ENCODE measurements at places on chromosomes 2 and 18. TPM values are rescaled to one million over a fixed set of nuclear protein-coding genes. Genes with fewer than 3 reads are reported as not detected.
A peak's percentile ranks its signal among the peaks of the same experiment; 100 is the strongest.

DNA sequence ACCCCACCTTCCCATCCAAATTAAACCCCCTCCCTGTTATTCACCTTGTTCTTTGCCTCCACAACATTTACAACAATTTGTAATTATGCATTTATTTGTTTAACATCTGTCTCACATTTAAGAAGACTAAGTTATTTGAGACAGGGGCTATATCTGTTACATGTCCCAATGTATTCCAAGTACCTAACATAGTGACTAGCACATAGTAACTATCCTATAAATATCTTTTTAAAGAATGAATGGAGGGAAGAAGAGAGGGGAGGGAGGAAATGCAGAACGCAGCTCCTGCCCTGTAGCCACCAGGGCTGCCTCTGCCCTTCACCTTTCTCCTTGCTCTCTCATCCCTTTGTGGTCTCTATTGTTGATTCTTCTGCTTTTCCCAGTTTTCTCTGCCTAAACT, 40.6 kb downstream of the HDHD2 start:
- no peak for DNase-seq
- no peak overlapping the region for H3K4me3 ChIP-seq
- H3K27ac ChIP-seq: no peak overlapping the region
- H3K4me1 ChIP-seq: no peaks in the 10 kb centered on the region
- peaks cover 21% of the 10 kb centered on the region for H3K36me3 ChIP-seq

DNA sequence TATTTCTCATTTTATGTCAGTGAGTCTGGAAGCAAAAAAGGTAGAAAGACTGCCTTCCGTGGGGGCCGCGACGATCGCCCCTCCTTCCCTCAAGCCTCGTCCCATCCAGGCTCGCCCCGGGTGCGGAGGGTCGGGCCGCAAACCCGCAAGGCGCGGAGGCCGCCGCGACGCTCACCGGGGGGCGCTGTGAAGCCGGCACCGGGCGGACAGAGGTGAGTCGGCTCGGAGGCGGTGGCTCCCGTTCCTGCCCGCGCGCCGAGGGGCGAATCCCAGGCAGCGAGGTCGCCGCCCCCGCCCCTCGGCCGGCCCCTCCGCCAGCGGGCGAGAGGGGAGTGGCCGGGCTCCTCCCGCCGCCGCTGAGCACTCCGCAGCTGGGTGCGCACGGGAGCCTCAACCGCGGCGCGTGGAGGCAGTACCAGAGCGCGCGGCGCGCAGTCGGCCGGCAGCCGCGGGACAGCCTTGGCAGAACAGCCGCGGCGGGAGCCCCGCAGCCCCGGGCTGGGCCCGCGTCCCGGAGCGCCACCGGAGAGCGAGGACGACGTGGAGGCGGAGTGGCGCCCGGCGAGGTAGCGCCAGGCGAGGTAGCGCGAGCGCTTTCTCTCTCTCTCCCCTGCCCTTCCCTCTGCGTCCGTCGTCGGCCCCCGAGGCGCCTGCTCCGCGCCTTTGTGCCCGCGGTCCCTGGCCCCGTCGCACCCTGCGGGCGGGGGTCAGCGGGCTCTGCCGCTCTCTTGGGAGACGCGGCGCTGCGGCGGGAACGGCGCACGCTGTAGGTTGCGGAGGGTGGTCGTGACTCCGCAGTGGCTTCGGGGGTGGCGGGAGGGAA, at the start of gene MYO1B:
Gene MYO1B (plus strand): TSS at position 359 of the 823 bp plus-strand sequence. CDS start 31,492 bp downstream, outside the sequence.
- peak within 1 kb of the TSS; percentile 70 for H3K4me3 ChIP-seq
- peaks cover 2% of the 10 kb centered on the region for H3K36me3 ChIP-seq
- H3K27ac ChIP-seq: no peak within 1 kb of the TSS
- peaks cover 5% of the 10 kb centered on the region for H3K4me1 ChIP-seq
- DNase-seq: peak; percentile 29

- H3K27me3 ChIP-seq: no peaks in the 10 kb centered on the region
- no peaks in the 10 kb centered on the region for H3K36me3 ChIP-seq
- no peak overlapping the region for H3K4me3 ChIP-seq
- DNase-seq: no peak
Observed at GRCh38 chr2:6054161-6054671, 362.0 kb downstream of the SOX11 start.

GRCh38 chr2:24050041-24050979, 769 bp downstream of the FKBP1B start:
- no peak overlapping the region for H3K27ac ChIP-seq
- DNase-seq: peak; percentile 17
- H3K4me3 ChIP-seq: peak overlapping the region; percentile 73
- H3K36me3 ChIP-seq: peaks cover 2% of the 10 kb centered on the region

DNA sequence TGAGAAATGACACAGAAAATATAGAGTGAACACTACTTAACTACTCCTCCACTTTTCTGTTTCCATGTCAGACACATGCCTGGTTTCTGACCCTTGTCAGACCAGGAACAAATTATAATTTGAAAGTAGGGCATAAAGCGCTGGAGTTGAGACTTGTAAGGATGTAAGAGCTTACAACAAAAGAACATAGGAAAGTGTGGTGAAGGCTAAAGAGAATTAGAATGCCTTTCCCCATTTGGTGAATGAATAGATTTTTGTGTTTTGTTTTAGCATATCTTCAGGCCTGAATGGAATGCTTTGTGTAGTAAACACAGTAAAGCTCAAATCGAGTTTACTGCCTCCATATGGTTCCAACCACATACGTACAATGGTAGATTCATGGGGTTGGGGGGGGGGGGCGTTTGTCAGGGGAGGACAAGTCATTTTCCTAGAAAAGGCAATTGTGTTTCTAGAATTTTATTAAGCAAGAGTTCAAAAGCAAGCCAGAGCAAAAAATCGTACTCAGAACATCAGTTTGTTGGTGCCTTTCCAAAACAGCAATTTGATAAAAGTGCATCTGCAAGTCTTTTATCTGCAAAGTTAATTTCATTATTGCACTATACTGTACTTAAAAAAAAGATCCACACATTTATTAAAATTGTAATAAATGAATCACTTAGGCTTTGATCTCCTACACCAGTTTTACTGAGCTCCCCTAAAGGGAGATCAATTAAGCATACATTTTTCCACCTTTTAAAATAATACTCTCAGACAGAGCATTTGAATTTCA, 30.9 kb downstream of the NRXN1 start:
- DNase-seq: no peak
- no peaks in the 10 kb centered on the region for H3K4me1 ChIP-seq
- H3K36me3 ChIP-seq: no peaks in the 10 kb centered on the region
- no peak overlapping the region for H3K4me3 ChIP-seq
- no peak overlapping the region for H3K27ac ChIP-seq
- no peaks in the 10 kb centered on the region for H3K27me3 ChIP-seq

DNA sequence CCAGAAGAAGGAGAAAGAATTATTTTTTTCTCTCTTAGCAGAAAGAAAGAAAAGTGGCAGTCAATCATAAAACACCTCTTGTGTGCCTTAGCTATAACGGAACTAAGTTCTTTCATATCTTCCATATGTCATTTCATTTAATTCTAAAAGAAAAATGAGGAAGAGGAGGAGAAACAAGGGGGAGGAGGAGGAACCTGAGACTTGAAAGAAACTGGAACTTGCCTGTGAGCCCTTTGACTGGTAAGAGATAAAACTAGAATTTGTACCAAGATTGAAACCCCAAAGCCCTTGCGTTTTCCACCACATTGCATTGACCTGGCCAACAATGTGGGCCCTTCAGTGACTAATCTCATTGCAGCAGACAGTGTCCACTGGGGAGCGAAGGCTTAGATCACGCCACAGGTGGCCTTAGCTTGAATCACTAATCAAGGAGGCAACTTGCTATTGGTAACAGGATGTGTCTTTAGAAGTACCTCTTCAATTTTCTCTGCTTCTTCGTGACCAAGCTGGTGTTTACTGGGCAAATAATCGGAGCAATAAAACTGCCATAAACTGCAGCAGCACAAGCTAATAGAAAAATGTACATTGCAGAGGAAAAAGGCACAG, 307.9 kb downstream of the CLIP4 start:
- H3K4me3 ChIP-seq: no peak overlapping the region
- no peaks in the 10 kb centered on the region for H3K36me3 ChIP-seq
- no peak for DNase-seq
- no peak overlapping the region for H3K27ac ChIP-seq

DNA sequence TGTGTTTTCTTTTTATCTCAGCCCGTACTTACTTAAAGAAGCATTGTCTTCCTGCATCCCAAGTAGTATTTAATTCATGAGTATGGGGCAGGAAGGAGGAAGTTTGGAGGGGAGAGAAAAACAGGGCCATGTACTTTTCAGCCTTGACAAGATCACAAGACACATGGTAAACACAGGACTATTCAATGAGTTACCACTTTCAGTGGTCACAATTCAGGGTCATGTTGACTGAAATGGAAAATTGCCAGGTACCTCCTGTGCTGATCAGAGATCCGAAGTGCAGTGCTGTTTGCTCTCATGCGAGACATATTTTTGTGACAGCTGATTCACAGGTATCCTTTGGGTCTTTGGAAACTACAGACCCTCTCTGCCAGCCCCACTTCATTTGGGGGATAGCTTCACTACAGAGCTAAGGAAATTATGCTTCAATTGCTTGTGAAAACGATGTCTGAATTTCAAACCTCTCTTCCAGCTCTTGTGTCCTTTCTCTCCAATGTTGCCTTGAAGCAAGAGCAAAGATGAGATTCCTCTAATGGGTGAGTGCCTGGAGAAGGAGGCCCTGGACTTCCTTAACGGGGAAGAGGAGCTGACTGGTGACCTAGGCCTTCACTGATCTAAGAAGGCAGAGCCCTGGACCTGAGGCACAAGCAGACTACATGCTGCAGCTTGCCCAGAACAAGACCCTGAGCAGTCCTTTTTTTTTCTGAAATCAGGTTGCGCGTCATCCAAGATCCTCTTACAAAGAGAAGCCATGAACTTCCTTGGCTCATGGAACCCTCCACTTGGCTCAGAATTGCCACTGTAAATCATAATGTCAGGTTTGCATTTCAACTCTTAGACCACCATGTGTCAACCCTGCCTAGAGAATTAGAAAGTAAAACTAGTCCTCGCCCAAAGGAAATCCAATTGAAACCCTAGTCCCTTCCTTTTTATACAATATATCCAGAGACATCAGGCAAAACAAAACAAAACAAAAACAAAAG, 44.1 kb downstream of the EVA1A start:
- no peaks in the 10 kb centered on the region for H3K4me1 ChIP-seq
- no peaks in the 10 kb centered on the region for H3K36me3 ChIP-seq
- no peak overlapping the region for H3K4me3 ChIP-seq
- DNase-seq: no peak
- peaks cover 10% of the 10 kb centered on the region for H3K27me3 ChIP-seq

- no peaks in the 10 kb centered on the region for H3K36me3 ChIP-seq
- H3K27me3 ChIP-seq: no peaks in the 10 kb centered on the region
- no peak overlapping the region for H3K27ac ChIP-seq
Observed at GRCh38 chr2:100703213-100703612, 116.7 kb upstream of the NPAS2 start.

DNA sequence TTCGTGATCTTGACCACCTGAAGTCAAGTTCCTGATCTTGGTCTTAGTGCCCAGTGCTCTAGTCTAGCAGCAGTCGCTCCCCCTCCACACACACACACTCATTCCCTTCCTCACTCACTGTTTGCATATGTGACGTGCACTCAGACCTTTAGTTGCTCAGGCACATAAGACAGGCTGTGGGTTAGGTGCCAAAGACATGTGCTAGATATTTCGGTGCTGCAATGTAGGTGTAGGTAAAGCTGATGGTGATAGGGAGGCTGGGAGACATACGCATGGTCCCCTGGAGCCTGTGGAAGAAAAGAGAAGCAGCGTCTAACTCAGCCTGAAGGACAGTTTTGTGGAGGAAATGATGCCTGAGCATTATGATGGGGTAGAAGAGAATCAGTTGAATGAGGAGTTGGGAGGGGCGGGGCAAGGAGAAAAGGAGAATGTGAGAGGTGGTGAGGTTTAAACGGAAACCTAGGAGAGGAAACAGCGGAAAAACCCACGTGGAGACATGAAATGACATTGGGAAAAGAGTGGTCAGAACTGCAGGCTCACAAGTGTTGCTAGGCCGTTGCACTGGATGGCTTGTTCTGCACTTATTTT, 3.8 kb downstream of the TTC39C start:
- peak overlapping the region; percentile 68 for H3K27ac ChIP-seq
- no peak for DNase-seq
- H3K27me3 ChIP-seq: no peaks in the 10 kb centered on the region
- H3K4me1 ChIP-seq: peaks cover 77% of the 10 kb centered on the region
- peaks cover 73% of the 10 kb centered on the region for H3K36me3 ChIP-seq
- H3K4me3 ChIP-seq: peak overlapping the region; percentile 94

DNA sequence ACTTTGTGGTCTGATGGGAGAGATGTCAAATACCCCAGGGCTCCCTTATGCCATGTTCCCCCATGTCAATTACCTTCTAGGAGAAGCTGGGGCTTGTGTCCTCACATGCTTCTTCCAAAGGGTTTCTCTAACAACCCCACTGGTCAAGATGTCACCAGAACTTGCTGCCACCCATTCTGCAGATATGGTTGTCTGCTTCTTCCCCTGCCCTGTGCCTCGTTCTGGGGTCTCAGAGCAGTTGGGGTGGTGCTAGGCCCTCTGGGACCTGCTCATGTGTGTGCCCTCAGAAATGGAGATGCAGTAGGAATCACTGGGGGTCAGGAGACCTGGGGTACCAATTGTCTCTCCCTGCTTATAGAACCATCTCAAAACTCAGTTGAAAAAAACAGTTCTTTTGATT, 268.6 kb downstream of the MYCN start:
- H3K27me3 ChIP-seq: peaks cover 5% of the 10 kb centered on the region
- no peaks in the 10 kb centered on the region for H3K36me3 ChIP-seq
- no peak overlapping the region for H3K27ac ChIP-seq
- H3K4me3 ChIP-seq: no peak overlapping the region
- DNase-seq: no peak

- H3K27ac ChIP-seq: no peak overlapping the region
- H3K36me3 ChIP-seq: no peaks in the 10 kb centered on the region
- H3K4me3 ChIP-seq: no peak overlapping the region
- no peaks in the 10 kb centered on the region for H3K27me3 ChIP-seq
Observed at GRCh38 chr18:28149810-28150420, 27.0 kb downstream of the CDH2 start.

DNA sequence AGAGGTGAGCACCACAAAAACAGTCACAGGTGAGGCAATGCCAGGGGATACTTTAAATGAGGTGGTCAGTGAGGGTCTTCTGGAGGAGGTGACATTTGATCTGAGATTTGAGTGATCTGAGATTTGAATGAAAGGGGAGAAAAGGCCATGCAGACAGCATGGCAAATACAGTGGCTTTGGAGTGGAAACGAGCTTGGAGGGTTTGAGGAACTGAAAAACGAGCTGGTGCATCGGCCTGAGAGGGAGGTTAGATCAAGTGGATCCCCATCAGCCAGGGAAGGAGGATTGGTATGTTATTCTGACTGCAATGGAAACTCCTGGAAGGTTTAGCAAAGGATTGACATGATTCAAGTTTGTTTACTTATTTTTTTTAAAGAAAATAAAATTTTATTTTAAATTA, 245.1 kb downstream of the KCNS3 start:
- H3K27ac ChIP-seq: no peak overlapping the region
- H3K4me3 ChIP-seq: no peak overlapping the region
- no peaks in the 10 kb centered on the region for H3K4me1 ChIP-seq
- H3K27me3 ChIP-seq: peaks cover 2% of the 10 kb centered on the region

- DNase-seq: no peak
- H3K4me1 ChIP-seq: no peaks in the 10 kb centered on the region
- no peaks in the 10 kb centered on the region for H3K36me3 ChIP-seq
- no peak overlapping the region for H3K27ac ChIP-seq
- no peak overlapping the region for H3K4me3 ChIP-seq
Observed at GRCh38 chr2:238701341-238702206, 146.3 kb upstream of the TWIST2 start.

- H3K4me3 ChIP-seq: peak overlapping the region; percentile 84
- peak; percentile 32 for DNase-seq
- peak overlapping the region; percentile 52 for H3K27ac ChIP-seq
- no peaks in the 10 kb centered on the region for H3K27me3 ChIP-seq
Observed at GRCh38 chr2:96815326-96816126, 542 bp upstream of the CNNM3 start.

PARD6G gene
- 0.15 TPM for total RNA-seq

SP110 gene
- total RNA-seq: 168 TPM

BMP10 gene
- not detected for total RNA-seq

CELF4 gene
- total RNA-seq: not detected

ZNF396 gene
- total RNA-seq: 0.77 TPM

KIF1A gene
- 0.40 TPM for total RNA-seq

TP53I3 gene
- 2.5 TPM for total RNA-seq

DOK1 gene
- 34.4 TPM for total RNA-seq

AQP12B gene
- total RNA-seq: not detected

Data from activated CD4-positive, alpha-beta T cell treated with anti-CD3 and anti-CD28 coated beads, Interleukin-2, amount 10 ng/mL, durations not matched to agents 7 days and 5 days (primary cell).